ENCODE measurements at places on chromosomes 7 and 10. TPM values are rescaled to one million over a fixed set of nuclear protein-coding genes. Genes with fewer than 3 reads are reported as not detected.

HOXA3 gene
- 50.5 TPM for total RNA-seq

CTBP2 gene
- total RNA-seq: 60.5 TPM

ERVW-1 gene
- not detected for total RNA-seq

DNA sequence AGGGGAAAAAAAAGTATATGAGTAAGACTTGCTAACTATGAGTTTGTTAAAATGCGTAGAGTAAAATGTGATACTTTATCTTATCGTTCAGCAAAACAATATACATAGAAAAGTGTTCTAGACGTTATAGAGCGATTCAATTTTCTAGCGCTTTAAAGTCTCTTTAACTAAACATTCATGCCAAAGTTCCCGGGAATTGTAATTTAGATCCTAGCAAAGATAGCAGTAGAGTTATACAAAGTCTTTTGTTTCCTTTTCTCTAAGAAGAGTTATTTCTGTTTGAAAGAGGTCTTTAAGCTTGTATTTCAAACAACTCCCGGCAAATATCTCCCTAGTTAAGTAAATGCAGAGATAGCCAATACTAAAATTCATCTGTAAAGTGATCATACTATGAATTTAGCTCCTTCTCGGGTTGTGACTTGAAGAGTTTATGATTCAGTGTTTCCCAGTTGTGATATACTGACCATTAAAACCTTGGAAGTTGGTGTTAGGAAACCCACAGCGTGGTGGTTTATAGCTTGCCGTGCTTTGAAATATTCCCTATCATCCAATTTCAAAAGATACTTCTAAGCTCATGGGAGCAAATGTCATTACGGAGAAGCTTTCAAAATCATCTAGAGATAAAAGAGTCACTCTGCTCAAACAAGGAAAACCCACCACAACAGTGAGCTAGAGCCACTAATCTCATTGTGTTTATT is 171.7 kb downstream of the CSTF2T start:
- H3K27me3 ChIP-seq: no peaks in the 10 kb centered on the region
- H3K4me1 ChIP-seq: no peaks in the 10 kb centered on the region
- H3K4me3 ChIP-seq: no peak overlapping the region

GIMAP7 gene
- total RNA-seq: not detected

- H3K27ac ChIP-seq: peak overlapping the region; percentile 13
- peaks cover 6% of the 10 kb centered on the region for H3K36me3 ChIP-seq
- DNase-seq: peak; percentile 48
- H3K4me3 ChIP-seq: no peak overlapping the region
- H3K4me1 ChIP-seq: peaks cover 36% of the 10 kb centered on the region
- H3K27me3 ChIP-seq: no peaks in the 10 kb centered on the region
Observed at GRCh38 chr7:27606270-27607209, 56.1 kb downstream of the HIBADH start.

TMEM168 gene
- total RNA-seq: 17.7 TPM

GRCh38 chr7:108016841-108017775 is 14.1 kb upstream of the LAMB1 start:
- H3K27ac ChIP-seq: no peak overlapping the region
- H3K27me3 ChIP-seq: no peaks in the 10 kb centered on the region
- DNase-seq: no peak
- no peaks in the 10 kb centered on the region for H3K36me3 ChIP-seq
- peaks cover 44% of the 10 kb centered on the region for H3K4me1 ChIP-seq

FBXO24 gene
- 4.6 TPM for total RNA-seq

UNCX gene
- not detected for total RNA-seq

Measured in PC-9 (cell line).